Activated T-cell treated with anti-CD3 and anti-CD28 coated beads, Interleukin-2, amount 50 U/mL, for 72 hours (primary cell): ENCODE measurements at places on chromosomes 7 and 10. TPM values are rescaled to one million over a fixed set of nuclear protein-coding genes. Genes with fewer than 3 reads are reported as not detected.
A peak's percentile ranks its signal among the peaks of the same experiment; 100 is the strongest.

GRCh38 chr7:77537136-77537777 lies at the start of gene PTPN12:
TSS of gene PTPN12 (plus strand) at chr7:77537295. CDS start at chr7:77537547, 252 bp downstream.
- DNase-seq = peak; percentile 63

GRCh38 chr10:119025336-119025735 lies 4.2 kb upstream of the NANOS1 start:
- no peak for DNase-seq

- DNase-seq = no peak
These were observed 83.9 kb downstream of the HECW1 start for GRCh38 chr7:43196379-43196778.

The ACTR1A gene
- 68.3 TPM for total RNA-seq

The BAIAP2L1 gene
- 5.1 TPM for total RNA-seq

The UROS gene
- 35.4 TPM for total RNA-seq

The TMEM273 gene
- total RNA-seq = 22.5 TPM

The SPDYE11 gene
- not detected for total RNA-seq

DNA sequence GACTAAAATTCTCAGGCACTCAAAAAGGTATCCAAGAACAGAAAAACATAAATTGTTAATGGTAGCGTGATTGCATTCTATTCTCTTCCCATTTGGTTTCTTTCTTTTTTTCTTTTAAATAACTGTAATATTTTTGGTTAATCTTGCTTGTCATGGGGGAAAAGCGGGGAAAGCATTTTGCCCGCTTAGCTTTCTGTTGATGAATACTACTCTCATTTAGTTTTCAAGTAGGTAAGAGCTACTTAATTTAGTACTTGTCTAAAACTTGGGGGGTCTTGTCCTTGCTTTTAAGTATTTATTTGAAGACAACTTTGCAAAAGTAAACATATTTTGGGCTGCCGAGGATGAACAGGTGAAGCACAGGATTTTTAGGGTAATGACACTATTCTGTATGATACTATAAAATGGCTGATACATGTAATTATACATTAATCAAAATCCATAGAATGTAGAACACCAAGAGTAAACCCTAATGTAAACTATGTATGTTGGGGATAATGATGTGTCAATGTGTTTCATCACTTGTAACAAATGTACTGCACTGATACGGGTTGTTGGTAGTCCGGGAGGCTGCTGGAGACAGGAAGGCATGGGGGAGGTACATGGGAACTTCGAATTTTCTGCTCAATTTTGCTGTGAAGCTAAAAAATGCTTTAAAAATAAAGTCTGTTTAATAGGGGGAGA lies 1.7 kb downstream of the TES start:
- DNase-seq = peak; percentile 14

DNA sequence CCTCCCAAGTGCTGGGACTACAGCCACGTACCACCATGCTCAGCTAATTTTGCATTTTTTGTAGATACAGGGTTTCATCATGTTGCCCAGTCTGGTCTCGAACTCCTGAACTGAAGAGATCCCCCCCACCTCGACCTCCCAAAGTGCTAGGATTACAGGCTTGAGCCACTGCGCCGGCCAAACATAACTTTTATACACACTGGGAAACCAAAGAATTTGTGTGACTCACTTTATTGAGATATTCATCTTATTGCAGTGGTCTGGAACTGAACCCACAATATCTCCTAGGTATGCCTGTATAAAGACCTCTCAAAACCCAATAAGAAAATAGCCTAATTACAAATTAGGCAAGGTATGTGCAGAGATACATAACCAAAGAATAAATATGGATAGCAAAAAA lies 182.6 kb upstream of the FEZF1 start:
- DNase-seq = no peak

GRCh38 chr7:44912775-44913347 lies 27.5 kb upstream of the PURB start:
- DNase-seq = no peak

The ZNF680 gene
- 15.8 TPM for total RNA-seq

- no peak for DNase-seq
These were observed 21.2 kb downstream of the PDE1C start for GRCh38 chr7:32048970-32049491.

The TMEM120A gene
- total RNA-seq = 25.4 TPM

- no peak for DNase-seq
These were observed 413 bp downstream of the PANK1 start for GRCh38 chr10:89644691-89644966.

DNA sequence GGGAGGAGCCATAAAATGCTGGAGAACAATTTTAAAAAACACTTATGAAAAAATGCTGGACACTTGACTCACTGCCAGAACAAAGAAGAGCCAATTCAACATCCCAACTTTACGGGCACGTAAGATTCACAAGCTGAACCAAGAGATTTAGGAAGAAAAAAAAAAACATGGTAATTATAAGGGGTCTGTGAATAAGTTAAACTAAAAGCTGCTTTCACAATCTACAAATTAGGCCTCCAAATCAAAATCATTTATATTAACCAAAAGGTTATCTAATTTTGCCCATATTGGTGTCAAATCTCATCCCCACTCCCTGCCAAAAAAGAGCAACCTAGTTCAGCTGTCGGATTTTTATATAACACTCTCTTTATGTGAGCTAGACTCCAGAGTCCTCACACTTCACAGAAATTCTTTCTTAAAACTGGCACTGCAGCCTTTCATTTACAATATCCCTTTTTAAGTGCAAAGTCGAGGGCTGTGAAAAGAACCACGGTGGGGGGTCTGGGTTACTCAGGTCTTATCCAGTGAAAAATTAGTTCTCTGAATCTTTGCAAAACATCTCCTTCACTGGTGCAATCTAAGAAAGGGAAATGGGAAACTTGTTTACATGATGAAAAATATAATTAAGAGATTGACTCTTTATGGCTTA lies 30.4 kb upstream of the DGKI start:
- DNase-seq = no peak

GRCh38 chr7:70415179-70415972 lies 716.6 kb upstream of the GALNT17 start:
- DNase-seq = no peak

GRCh38 chr10:44395396-44395795 lies 10.5 kb upstream of the CXCL12 start:
- no peak for DNase-seq

DNA sequence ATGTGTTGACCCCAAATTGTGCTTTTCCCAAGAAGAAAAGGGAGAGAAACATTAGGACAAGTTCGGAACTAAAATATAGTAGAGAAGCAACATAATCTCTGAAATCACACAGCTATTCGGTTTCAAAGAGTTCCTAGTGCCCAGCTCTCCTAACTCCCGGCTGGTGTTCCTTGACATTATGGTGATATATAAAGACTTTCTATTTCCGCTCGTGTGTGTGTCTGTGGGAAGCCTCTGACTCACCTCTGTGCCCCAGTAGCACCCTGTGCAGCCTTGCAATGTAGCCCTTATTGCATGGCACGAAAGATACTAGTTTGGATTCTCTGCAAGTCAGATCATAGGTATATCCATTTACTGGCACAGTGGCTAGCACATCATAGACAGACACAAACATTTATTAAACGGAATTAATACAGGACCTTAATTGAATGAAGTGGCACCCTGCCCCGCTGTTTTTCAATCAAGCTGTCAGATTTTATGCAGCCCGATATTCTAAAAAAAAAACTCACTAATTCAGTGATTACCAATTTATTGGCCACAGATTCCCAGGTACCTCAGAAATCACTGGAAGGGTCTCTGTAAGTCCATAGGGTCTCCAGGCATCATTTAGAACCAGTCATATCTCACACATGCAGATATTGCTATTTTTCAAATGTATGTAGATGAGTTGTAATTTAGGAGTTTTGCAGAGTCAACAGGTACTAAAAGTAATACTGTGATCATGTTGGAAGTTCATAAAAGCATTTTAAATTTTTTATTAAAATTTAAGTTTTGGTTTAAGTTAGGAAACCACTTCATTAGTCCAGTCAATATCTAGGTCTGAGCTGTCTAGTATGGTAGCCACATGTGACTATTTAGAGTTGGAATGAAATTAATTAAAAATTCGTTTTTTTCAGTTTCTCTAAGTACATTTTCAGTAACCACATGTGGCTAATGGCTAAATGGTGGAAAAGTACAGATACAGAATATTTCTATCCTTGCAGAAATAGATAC lies 43.3 kb downstream of the SFTPD start:
- peak; percentile 27 for DNase-seq

The LEP gene
- not detected for total RNA-seq

The GBX1 gene
- not detected for total RNA-seq

GRCh38 chr10:43863859-43864591 lies 215.3 kb upstream of the ZNF32 start:
- no peak for DNase-seq

The NANOS1 gene
- 0.31 TPM for total RNA-seq

- DNase-seq = no peak
These were observed 1.3 kb downstream of the ELN start for GRCh38 chr7:74029089-74029785.

DNA sequence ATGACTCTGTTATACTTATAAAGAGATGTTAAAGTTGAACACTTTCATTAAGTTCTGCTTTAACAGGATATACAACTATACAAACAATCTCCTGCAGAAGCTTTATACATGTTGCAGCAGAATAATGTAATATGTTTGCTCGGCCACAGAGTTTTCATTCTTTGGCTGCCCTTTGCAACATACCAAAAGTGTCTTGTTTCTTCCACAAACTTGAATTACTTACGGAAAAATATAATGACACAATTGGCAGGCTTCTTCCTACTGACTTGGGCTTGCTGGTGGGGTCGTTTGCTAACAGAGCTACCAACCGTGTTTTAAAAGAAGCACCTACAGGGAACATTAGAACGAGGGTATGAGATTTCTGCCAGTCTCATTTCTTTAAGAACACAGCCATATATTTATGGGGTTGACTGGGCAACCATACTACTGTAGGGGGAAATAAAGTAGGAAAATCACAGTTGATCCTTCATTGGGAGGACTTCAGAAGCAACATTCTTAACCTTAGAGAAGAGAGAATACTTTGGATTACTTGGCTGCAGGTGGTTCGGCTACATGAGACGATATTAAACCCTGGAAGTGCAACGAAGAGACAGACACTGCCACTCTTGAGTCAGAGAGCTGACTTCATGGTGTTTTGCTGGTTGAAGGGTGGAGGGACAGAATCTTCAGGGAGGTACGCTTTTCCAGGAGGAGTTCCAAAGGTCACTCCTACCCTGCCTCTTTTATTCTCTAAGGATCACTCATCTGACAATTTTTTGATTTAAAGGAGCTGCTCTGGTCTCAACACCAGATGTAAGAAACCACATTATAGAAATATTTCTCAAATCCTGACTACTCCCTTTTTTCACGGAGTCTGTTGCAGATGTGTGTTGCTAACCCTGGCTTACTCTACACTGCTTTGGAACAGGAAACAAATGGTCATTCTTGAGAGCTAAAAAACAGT lies 123.9 kb downstream of the SEMA3C start:
- no peak for DNase-seq

The CTAGE8 gene
- 1.5 TPM for total RNA-seq
